NCI-H510A treated with DMSO at 0.1 percent for 48 hours (cell line): ENCODE measurements at places on chromosomes 3 and 15.
A peak's percentile ranks its signal among the peaks of the same experiment; 100 is the strongest.

GRCh38 chr15:85333132-85333831 is 47.1 kb upstream of the AKAP13 start:
- DNase-seq = no peak

DNA sequence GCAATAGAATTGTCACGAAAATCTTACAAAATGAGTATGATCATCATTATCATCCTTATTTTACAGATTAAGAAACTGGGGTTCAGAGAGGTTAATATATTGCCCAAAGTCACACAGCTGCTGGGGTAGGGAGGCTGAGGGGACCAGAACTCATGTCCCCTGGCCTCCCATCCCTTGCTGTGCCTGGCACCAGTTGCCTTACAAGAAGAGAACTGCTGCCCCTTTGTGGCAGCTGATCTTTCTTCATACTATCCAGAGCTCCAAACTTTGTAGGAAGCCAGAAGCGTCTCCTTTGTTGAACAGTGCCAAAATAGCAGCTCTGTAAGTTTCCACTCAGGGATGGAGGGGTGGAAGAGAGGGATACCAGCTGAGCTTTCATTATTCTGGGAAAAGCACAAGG is 236.8 kb upstream of the TBC1D5 start:
- no peak for DNase-seq

DNA sequence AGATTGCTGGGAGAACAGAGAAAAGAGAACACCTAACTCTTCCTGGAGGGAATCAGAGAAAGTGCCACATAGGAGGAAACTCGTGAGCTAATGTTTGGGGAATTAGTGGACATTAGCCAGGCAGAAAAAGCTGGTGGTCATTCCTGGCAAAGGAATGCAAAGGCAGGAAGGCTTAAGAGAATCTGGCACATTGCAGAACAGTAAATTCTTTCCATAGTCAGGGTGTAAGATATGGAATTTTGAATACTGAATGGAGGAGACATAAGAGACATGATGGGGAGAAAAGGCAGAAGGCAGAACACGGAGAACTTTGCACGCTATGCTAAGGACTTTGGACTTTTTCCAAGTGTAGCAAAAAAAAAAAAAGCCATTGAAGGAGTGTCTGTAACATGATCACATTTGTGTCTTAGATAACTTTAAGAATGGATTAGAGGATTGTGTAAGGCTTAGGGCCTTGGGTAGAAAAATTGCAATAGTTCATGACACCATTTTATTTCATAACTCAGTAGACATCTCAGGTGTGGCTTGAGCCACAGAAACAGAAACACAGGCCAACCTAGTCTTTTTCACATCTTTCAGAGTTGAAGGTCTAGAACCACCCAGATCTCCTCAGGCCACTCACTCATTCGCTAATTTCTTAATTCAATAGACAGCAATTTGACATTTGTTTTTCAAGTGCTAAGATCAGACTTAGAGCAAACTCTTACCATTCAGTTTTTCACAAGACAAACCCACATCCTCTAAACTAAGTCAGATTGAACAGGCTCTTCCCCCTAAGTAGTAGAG is 31.2 kb upstream of the CCDC80 start:
- no peak for DNase-seq

GRCh38 chr3:37330466-37330865 is 156.1 kb upstream of the LRRFIP2 start:
- no peak for DNase-seq

DNA sequence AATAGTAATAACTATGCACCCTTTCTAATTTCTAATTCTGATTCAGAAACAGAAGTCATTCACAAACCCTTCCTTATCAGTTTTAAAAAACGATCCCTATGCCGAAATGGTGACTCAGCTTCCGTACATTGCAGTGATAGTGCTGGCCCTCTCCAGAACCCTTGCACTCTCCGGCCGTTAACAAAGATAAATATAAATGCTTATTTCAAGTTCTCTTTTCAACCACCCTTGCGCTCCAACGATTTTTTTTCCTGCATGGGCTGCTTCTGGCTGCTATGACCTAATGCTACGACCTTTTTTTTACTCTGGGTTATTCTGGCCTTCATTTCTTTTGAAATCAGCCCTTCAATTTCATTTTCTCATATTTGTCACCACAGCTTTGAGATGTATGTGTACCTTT is 646.2 kb downstream of the NTRK3 start:
- no peak for DNase-seq

DNA sequence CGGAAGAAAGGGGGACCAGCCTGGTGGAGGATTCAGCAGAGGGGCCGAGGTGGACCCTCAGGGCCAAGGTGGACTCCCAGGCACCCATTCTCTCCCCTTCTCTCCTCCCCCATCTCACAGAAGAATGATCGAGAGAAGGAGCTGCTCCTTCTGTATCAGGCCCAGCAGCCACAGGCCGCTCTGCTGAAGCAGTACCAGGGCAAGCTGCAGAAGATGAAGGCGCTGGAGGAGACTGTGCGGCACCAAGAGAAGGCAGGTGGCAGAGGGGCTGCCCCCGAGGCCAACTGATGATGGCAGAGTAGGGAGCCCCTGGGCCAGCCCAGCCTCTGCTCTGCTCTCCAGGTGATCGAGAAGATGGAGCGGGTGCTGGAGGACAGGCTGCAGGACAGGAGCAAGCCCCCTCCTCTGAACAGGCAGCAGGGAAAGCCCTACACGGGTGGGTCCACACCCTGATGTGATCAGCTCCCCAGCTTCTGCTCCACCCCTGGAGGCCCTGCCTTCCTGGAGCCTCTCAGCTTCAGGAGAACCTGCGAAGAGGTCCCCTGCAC is 36.5 kb downstream of the CYP11A1 start:
- no peak for DNase-seq

DNA sequence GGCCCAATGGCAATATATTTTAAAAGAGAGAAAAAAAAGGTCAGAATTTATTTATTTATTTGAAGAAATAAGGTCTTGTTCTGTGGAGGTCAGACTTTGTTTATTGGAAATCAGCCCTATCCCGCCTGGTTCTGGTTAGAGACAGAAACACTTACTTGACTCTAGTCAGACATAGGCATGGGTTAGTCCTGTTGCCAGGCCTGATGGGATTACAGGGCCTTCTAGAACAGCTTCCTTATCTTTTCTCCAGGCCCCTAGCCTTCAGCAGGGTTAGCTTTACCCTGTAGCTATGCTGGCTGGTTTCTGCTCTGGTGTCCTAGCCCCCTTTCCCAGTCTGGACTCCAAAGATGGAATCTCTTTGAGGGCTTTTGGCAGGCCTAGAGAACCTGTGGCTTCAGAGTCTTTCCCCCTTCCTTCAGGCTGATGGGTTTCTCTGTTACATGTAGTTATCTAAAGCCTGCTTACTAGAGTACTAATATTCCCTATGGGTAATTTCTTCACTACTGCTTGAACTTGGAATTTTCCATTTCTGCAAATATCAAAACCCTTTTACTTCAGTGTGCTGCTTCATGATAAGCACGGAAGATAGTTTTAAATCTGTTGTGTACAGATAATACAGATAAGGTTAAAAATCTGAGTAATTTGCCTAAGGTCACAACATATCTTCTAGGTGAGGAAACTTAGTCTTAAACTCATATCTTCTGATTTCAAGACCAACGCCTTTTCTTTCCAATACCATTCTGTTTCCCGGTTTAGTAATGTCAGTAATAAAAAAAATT is 10.6 kb downstream of the IREB2 start:
- no peak for DNase-seq

- no peak for DNase-seq
Observed at GRCh38 chr3:26256224-26256623, 366.3 kb upstream of the LRRC3B start.

GRCh38 chr15:79702621-79703020 is 194.2 kb downstream of the MTHFS start:
- DNase-seq = no peak

DNA sequence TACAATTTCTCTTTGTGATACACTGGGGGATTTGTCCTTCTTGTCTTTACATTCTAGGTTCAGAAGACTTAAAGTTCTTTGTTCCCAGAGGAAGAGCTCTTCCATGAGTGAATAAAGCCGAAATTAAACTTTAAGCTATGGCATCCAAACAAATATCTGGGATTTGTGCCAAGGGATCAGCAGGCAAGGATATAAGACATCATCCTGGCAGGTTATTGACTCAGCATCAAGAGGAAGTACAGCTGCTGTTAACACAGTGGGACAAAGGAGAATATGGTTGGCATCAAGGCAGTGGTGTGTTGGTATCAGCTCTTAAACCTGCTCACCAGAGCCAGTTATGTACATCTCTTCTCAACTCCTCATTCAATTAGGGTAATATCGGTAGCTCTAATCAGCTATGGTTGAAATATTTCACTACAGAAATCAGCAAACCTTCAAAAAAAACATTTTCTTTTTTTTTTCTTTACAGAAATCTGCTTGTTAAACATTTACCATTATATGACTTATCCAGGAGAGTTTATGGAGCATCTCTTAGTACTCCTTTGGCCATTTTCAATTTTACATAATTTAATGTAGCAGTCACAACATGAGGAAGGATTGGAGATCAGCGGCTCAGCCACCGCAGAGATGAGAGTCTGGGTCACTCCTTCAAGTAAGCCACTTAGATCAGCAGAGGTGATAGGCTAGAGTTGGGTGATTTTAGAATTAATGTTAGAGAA is 1198.6 kb upstream of the EPHA6 start:
- DNase-seq = no peak

GRCh38 chr15:58247855-58248842 is 110.0 kb downstream of the AQP9 start:
- DNase-seq = no peak

- no peak for DNase-seq
Observed at GRCh38 chr3:183975981-183976662, 41.6 kb downstream of the ABCC5 start.

DNA sequence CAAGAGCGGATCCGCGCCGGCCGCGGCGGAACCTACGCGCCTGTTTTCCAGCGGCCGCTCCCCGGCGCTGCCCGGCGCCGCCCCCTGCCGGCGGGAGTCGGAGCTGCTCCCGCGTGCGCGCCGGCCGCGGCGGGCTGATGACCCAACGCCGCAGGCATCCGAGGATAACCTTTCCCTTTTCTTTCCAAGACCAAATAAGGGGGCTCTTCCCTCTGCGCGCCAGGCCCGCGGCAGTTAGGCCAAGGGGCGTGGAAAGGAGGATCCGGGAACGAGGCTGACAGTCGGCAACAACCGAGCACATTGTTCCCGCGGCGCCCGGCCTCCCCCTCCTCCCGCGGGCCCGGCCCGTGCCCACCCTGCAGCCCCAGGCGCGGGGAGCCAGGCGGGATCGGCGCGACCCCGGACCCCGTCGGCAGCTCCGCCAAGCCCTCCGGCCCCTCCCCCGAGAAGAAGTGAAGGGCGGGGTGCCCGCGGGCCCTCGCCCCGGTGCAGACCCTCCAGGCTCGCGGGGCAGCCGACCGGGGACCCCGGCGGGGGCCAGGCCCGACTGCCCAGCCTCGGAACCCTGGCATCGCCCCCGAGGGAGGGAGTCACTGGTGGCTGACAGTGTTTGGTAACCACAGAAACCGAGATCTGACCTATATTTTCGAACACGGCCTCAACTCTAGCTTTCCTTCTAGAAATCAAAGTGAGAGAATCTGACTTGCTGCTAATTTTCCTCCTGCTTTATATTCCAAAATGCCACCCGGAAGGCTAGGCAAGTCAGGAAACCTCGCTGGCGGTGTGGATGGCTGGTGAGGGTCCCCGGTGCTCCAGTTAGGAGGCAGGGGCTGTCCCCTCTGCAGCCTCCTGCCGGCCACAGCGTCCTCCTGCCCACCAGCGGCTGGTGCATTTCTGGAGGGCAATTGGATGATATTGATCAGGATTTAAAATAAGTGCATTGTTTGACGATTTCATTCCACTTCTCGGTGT is 45.6 kb upstream of the SYNM start:
- DNase-seq = peak; percentile 7

- no peak for DNase-seq
Observed at GRCh38 chr15:31975830-31976229, 54.5 kb upstream of the CHRNA7 start.

DNA sequence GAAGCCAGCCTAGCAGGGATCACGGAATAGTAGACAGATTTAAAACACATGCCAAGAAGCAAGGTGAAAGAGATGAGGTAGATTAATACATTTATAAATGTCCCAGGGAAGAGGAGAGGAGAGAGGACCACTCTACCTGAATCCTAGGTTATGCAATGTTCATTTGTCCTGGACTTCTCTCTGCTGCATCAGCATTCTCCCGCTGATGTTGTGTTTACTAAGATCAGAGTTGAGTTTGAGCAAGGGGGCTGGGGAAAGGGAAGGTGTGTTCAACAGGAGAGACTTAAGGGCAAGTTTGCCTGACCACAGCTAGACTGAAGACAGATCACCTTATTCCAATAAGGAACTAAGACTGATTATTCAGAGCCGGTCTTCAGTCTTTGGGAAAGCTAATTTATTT is 1.1 kb upstream of the KPNA1 start:
- DNase-seq = no peak

DNA sequence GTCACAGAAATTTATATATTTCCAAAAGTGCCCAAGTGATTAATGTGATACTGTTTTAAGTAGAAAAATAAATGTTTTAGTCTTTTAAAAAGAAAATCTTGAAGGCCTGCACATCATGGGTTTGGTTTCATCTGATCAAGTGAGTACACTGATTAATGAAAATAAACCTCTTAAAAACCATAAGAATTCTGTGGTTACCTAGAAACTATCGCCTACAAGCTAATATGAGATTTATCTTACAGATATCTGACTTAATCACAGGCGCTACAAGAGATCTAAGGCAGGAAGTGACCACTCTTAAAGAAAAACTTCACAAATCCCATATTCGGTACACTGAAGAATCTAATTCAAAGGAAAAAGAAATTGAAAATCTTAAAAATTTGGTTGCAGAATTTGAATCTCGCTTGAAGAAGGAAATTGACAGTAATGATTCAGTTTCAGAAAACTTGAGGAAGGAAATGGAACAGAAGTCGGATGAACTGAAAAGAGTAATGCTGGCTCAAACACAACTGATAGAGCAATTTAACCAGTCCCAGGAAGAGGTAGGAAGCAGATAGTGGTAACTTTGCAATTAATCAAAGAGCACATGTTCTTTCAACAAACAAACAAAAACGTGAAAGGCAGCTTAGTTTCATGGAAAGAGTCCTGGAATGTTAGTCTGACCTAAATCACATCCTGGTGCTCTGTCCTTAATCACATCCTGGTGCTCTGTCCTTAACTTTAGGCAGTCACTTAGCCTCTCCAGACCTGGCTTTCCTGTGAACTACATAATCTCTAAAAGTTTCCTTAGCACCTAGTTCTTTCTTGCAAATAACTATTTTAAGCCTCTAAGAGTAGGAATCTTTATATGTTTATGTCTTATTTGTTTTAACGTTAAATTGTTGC is 131.8 kb downstream of the CCNL1 start:
- no peak for DNase-seq

DNA sequence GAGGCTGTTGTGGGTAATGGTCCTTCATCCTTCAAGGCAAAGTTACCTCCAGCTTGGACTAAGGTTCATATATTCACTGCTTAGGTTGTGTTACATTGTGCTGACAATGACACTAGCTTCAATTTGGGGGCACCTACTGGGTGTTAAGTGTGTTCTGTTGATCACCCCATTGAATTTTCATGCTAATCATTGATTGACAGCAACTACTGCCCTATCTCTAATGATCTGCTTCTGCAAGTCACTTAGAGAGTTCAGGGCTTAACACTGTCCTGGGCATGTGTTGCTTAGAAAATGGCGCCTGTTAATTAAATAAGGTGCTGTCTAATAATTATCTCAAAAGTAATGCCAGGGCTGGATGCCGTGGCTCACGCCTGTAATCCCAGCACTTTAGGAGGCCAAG is 3.4 kb downstream of the FLNB start:
- no peak for DNase-seq
